Central memory CD4-positive, alpha-beta T cell (primary cell): ENCODE measurements at places on chromosomes 7 and 10.

DNA sequence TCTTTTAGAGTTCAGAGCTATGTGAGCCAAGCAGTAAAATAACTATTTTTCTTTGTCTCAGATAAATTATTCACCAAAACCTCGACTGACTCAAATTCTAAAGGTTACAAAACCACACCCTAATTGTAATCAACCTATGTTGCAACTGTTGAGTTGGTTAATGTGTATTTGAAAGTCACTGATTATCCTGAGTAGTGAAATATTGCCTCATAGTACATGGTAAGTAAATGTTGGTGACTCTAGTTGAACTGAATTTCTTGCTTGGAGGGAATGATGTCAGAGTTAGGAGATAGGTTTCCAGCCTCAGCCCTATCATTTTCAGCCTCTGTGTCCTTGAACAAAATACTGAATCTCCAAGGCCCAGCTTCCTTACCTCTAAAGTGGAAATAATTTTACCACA lies 3.0 kb upstream of the CYP2C18 start:
- DNase-seq: no peak

DNA sequence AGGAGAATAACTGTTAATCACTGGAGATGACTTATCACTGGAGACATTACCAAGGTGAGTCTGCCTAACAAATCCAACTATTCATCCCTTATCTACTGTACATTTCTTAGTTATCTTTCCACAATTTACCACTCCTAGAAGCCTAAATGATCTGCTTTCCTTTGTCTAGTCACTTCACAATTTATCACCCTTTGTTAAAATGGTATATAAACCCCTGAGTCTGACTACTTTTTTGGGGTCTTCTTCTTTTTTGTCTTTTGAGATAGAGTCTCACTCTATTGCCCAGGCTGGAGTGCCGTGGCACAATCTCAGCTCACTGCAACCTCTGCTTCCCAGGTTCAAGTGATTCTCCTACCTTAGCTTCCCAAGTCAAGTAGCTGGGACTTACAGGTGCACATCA lies 66.0 kb upstream of the SEPHS1 start:
- DNase-seq: no peak

- no peak for DNase-seq
Observed at GRCh38 chr10:122232769-122233168, 38.3 kb upstream of the BTBD16 start.

DNA sequence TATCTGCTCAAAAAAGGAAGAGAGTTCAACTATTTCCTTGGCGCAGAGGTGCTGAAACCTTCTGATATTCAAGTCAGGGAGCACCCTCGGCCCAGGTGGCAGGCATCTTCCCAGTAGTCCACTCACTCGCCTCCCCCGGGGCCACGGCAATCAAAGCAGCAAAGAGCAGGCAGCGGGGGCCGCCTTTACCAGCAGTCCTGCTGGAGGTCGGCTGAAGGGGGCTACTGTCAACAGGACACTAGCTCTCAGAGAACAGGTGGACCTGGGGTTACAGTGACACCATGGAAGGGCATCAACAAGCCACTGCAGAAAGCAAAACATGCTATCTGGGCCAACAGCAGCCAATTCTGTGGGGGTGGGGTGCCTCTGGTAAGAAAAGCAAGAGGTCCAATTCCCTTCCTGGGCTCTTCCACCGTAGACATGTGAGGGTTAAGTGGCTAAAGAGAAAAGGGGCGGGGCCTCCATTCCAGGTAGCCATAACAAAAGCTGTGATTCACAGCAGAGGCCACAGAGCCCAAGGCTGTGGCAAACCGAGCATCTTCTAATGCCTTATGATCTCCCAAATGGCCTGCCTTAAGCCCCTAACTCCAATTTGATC lies 9.4 kb downstream of the FZD9 start:
- no peak for DNase-seq

DNA sequence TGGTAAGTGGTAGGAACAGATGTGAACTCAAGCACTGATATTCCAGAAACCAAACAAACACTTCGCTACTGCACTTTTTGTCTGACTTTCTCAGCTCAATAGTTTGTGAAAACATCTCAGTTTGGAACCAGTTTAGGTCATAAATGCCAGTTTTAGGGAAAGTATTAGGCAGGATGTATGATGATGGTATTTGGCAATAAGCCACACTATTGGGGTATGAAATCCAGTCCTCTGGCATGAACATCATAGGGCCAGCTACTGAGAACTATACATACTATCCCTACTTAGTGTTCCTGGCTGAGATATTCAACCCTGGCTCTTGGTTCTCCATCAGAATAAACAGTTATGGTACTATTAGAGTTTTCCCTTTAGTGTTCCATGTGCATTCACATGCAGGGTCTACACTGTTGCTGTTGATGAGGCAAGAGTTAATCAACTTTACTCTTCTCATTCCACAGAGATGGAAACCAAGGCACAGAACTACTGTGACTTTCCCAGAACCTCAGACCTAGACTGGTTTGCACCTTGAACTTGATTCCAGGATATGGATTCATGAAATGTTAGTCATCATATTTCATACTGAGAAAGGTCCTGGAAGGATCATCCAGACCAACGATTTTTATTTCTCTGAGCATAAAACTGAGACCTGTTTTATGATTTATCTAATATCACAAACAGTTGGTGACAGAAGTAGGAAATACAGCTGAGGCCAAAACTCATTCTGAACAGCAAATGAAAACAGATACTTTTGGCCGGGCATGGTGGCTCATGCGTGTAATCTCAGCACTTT lies 20.0 kb upstream of the IFIT2 start:
- no peak for DNase-seq
